ENCODE measurements at places on chromosomes 2 and 18.
A peak's percentile ranks its signal among the peaks of the same experiment; 100 is the strongest.

- DNase-seq, result no peak
Observed at GRCh38 chr18:35371412-35372195, 5.5 kb downstream of the ZNF396 start.

DNA sequence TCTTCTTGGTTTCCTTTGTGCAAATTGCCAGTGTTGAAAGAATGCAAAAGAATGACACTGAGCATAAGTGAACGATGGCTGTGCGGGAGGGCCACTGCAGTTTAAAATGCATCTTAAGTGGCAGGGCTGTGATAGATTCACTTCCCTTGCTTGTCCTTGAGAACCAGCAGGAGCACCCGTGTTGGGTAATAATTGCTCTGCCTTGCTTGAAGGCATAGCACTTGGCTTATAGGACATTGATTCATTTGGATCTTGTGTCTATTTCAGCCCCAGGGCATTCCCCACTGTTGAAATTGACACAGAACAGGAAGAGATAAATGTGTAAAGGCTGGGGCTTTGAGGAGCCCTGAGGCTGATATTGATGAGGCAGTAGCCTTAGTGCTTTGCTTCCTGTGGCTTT is 1003.7 kb upstream of the GYPC start:
- DNase-seq, result no peak

GRCh38 chr2:6164986-6165747 is 473.0 kb downstream of the SOX11 start:
- DNase-seq, result no peak

GRCh38 chr2:25757906-25758305 is 84.5 kb upstream of the DTNB start:
- peak; percentile 85 for DNase-seq

DNA sequence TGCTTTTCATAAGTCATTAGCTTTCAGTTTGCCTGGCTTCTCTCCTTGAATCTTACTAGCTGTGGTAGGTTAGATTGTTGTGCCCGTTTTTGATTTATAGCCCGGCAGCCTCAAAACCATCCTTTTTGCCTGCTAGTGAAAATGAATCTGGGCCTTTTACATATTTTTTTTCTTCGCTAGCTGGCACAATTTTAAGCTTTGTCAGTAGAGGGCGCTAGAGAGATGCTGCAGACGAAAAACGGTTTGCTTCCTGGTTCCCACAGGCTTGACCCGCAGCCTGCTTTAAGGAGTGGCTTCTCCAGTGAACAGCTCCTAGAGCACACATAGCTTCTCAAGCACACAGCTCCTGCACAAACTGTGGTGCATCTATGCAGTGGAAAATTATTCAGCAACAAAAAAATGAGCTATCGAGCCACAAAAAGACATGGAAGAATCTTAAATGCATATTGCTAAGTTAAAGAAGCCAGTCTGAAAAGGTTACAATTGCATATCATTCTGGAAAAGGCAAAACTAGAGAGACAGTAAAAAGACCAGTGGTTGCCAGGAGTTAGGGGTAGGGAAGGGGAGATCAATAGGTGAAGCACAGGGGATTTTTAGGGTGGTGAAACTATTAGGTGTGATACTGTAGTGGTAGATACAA is 47.9 kb downstream of the E2F6 start:
- DNase-seq, result peak; percentile 23

DNA sequence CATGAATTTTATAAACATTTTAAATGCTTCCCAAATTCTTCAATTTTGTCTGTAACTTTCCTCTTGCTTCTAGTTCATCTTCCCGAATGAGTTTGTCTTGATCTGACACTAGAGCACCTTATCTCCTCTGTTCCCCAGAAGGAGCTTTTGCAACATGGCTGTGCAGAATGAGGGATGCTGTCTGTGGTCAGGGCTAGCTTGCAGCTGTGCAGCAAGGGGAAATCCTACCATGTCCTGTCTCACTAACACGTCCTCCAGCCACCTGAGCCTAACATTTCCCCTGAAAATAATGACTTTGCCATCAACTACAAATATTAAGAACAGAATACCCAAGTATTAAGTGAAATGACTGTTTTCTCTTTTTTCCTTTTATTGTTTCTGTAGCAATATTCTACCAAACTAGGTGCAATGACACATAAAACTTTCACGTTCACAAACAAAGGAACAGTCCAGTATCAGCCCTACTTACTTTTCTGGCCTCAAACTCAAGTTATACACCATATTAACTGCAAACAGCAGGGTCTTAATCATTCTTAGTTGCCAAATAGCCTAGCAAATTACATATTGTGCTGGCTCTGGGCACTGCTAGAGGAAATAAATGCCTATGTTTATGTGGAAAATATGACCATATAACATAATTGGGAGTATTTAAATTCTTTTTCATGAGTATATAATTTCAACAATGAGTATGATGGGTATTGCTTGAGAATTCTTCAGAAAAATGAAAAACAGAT is 423.3 kb downstream of the CMPK2 start:
- DNase-seq, result no peak

- DNase-seq, result no peak
Observed at GRCh38 chr2:196176142-196176738, 4.9 kb upstream of the STK17B start.
